ENCODE measurements at places on chromosomes 1 and 21. TPM values are rescaled to one million over a fixed set of nuclear protein-coding genes. Genes with fewer than 3 reads are reported as not detected.

GRCh38 chr1:85278853-85279314 lies 2.5 kb upstream of the BCL10 start:
- H3K27me3 ChIP-seq: no peaks in the 10 kb centered on the region
- peak overlapping the region; percentile 36 for H3K4me3 ChIP-seq
- H3K36me3 ChIP-seq: no peaks in the 10 kb centered on the region
- H3K4me1 ChIP-seq: peaks cover 29% of the 10 kb centered on the region
- H3K27ac ChIP-seq: peak overlapping the region; percentile 72
- peak; percentile 94 for DNase-seq

Gene ECM1
- total RNA-seq: 26.0 TPM

Gene NR1I3
- total RNA-seq: not detected

Gene ACTA1
- 16.2 TPM for total RNA-seq

Gene PDE9A
- 7.8 TPM for total RNA-seq
